Upper lobe of right lung (tissue), 1 donor: ENCODE measurements at places on chromosomes 1 and 21.

- DNase-seq: no peak
Measured at GRCh38 chr1:206727981-206728696, 42.4 kb upstream of the IL19 start.

DNA sequence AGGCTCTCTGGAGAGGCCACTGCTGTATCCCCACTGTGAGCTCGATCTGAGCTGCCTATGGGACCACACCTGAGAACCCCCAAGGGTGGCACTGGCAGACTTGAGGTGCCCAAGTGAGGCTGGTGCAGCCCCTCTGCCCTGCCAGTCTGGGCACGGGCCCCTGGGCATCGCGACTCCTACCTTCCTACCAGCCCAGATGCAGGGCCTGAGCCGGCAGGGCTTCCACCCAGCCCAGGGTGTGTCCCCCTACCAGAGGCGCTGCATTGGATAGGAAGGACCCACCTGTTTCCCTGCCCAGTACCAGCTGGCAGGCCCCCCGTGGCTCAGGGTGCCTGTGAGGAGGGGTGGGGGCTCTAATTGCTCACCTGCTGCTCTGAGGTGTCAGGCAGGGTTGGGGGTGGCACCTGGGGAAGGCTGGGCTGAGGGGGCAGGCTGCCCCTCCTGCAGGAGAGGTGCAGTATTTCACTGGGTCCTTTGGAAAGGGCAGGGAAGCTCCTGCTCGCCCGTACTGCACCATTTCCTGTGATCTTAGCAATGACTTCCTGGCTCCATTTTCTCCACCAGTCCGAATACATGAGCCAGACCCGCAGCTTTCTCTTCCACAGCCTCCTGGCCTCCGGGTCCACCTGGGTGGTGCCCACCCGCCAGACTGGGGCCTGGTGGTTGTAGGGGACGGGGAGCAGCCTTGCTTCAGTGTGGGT, 11.8 kb downstream of the TP73 start:
- peak; percentile 36 for DNase-seq

DNA sequence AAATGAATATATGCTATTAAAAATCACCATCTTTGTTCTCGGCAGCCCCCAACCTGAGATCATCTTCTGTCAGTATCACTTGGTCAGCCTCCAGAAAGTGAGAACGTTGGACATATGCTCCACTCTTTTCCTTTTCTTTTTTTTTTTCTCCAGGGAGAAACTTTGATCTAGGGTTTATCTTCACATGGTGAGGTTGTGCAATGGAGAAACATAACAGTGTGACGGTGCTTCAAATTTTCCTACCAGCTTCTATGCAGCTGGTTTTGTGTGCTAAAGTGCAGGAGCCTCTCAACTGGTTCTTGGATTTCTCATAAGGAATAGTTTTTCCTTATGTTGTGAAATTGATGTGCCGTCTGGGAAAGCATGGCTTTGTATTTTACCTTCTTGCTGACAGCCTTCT, 1202.9 kb downstream of the NCAM2 start:
- no peak for DNase-seq

- DNase-seq: no peak
Measured at GRCh38 chr1:97674517-97674916, 246.3 kb downstream of the DPYD start.

GRCh38 chr1:217363319-217363718, 267.6 kb downstream of the GPATCH2 start:
- no peak for DNase-seq

- no peak for DNase-seq
Measured at GRCh38 chr1:236875975-236876374, 80.9 kb downstream of the MTR start.

GRCh38 chr1:206912445-206913095, 9.2 kb downstream of the FCMR start:
- DNase-seq: no peak

DNA sequence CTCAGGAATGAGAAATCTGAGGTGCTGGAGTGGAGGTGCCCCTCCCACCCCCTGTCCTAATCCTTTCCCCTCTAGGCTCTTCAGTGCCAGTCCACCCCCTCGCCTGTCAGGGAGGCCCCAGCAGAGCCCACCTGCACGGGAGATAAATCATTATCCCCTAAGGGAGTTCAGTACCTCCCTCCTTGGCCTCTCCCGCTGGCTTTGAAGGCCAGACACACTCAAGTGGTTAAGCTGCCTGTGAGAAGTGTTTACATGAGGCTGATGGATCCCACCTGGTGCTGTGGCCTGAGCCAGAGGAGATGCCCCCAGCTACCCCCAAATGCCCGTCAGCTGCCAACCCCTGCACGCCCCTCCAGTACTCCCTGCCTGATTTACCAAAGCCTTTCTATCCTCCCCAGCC, 3.7 kb downstream of the RSPO1 start:
- DNase-seq: no peak

GRCh38 chr1:215523906-215524305, 43.2 kb upstream of the KCTD3 start:
- no peak for DNase-seq

- no peak for DNase-seq
Measured at GRCh38 chr1:45658171-45658570, 28.2 kb downstream of the GPBP1L1 start.

GRCh38 chr21:26952374-26953066, 14.4 kb downstream of the ADAMTS5 start:
- no peak for DNase-seq

GRCh38 chr1:10679496-10680220, 116.8 kb downstream of the CASZ1 start:
- no peak for DNase-seq

- DNase-seq: no peak
Measured at GRCh38 chr1:40299366-40300248, 17.5 kb downstream of the COL9A2 start.

- DNase-seq: no peak
Measured at GRCh38 chr1:29878501-29878900, 642.2 kb downstream of the PTPRU start.

- DNase-seq: peak; percentile 93
Measured at GRCh38 chr1:21607549-21608529, 61.3 kb downstream of the RAP1GAP start.

- DNase-seq: no peak
Measured at GRCh38 chr1:232438476-232438875, 191.5 kb downstream of the SIPA1L2 start.

GRCh38 chr1:15420853-15421465, 11.3 kb downstream of the EFHD2 start:
- DNase-seq: no peak

DNA sequence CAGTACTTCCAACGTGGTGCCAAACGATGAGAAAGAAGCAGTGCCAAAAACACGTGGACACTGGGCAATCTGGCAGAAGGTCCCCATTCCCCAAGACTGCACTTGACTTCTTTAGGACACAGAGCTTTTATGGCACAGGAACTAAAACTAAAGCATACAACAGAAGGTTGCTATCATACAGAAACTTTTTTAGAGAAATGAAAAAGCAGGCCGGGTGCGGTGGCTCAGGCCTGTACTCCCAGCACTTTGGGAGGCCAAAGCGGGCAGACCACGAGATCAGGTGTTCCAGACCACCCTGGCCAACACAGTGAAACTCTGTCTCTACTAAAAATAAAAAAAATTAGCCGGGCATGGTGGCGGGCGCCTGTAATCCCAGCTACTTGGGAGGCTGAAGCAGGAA, 43.0 kb downstream of the GNB1 start:
- no peak for DNase-seq

GRCh38 chr1:62753031-62753965, 30.6 kb upstream of the ATG4C start:
- DNase-seq: no peak

GRCh38 chr1:3976821-3977220, 76.7 kb upstream of the C1orf174 start:
- DNase-seq: no peak

DNA sequence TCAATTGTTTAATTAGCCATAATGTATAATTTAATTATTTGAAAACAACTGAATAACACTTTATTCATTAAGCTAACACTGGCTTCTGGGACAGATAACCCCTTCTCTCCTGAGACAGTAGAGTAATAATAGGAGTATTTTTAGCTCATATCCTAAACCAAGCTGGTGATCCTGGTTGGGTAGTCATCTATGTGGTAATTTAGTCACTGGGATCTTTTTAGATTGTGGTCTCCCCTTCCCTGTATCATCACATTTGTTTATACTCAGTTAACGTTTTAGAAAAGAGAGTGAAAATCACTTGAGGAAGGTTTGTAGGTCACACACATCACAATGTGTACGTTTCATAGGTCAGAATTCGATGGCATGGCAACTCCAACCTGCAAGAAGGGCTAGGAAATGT, 1356.6 kb upstream of the ADGRL2 start:
- no peak for DNase-seq

DNA sequence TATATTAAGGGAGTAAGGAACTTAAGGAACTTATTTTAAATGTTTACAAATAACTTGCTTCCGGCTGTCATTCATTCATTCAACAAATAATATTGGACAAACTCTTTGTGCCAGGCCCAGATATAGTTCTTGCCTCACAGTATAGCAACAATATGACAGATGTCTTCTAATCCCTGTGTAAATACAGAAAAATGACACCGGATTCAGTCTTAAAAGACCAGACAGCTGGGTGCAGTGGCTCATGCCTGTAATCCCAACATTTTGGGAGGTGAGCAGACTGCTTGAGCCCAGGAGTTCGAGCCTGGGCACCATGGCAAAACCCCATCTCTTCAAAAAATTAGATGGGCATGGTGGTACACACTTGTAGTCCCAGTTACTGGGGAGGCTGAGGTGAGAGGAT, 23.7 kb downstream of the EIF2B3 start:
- no peak for DNase-seq

GRCh38 chr1:39427912-39428311, 63.5 kb upstream of the BMP8A start:
- DNase-seq: no peak

DNA sequence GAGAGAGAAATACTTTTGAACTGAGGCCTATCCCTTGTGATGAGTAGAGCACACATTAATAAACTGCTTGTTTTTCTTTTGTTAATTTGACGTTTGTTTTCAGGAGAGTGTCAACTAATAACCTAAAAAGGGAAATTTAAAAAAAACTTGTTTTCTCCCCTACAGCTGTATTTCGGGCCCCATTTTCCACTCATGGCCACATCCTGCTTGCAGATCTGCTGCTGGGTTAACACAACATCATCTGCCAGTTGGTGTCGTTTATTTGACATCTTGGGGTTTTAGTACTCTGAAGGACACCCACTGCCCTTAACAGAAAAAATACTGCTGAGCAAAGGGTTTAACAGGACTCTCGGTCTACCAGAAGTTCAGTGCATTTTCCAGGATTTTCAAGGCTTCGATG, 848 bp upstream of the PYHIN1 start:
- no peak for DNase-seq

- no peak for DNase-seq
Measured at GRCh38 chr21:35045542-35046262, 3.4 kb downstream of the RUNX1 start.

DNA sequence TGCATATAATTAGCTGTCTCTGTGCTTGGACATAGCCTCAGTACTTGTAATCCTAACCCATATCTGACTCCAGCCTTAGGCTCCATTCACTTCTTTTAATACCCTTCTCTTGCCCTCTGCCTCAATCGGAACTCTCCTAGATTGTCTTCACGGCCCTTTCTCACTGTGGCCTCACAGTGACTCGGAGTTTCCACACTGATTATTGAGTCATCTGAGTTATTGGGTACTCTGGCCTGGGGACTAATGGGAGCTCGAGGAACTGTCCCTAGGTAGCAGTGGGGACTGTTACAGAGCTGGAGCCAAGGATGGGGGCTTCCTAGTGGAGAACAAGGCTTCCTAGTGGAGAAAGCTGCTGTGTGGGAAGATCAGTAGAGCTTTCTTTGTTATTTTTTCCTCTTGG, 17.0 kb downstream of the TRAF5 start:
- DNase-seq: no peak

DNA sequence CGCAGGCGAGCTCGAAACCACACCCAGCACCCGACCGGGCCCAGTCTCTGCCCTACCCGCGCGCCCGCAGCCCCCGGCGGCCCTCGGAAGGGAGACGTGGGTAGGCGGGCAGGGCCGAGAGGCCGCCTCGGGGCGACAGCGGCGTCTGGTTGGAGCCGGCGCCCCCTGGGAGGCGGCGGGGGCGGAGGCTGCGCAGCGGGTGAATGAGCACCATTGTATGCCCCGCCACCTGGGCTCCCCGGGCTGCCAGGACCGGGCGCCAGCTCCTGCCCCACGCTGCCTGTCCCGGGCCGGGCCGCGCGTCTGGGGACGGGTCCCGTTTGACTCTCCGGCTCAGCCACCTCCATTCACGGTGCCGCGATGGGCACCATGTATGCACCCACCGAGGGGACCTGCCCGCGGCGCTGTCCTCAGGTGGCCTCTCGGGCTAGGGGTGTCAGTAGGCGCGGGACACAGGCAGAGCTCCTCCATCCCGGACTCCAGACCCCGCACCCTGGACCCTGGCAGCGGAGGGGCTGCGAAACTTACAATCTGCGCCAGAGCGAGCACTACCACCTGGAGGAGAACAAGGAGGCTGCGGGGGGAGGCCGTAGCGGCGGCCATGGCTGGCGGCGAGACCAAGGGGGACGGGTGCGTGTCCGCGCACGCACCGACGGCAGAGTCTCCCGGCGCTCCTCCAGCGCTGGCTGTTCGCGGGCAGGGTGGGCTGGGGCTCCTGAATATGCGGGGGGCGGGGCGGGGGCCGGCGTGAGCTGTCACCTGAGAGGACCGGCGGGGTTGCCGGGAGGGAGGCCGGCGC, at the start of gene COL9A2:
Gene COL9A2 (minus strand): TSS at position 692 of the 799 bp plus-strand sequence. CDS start 89 bp downstream, at position 603.
- no peak for DNase-seq

DNA sequence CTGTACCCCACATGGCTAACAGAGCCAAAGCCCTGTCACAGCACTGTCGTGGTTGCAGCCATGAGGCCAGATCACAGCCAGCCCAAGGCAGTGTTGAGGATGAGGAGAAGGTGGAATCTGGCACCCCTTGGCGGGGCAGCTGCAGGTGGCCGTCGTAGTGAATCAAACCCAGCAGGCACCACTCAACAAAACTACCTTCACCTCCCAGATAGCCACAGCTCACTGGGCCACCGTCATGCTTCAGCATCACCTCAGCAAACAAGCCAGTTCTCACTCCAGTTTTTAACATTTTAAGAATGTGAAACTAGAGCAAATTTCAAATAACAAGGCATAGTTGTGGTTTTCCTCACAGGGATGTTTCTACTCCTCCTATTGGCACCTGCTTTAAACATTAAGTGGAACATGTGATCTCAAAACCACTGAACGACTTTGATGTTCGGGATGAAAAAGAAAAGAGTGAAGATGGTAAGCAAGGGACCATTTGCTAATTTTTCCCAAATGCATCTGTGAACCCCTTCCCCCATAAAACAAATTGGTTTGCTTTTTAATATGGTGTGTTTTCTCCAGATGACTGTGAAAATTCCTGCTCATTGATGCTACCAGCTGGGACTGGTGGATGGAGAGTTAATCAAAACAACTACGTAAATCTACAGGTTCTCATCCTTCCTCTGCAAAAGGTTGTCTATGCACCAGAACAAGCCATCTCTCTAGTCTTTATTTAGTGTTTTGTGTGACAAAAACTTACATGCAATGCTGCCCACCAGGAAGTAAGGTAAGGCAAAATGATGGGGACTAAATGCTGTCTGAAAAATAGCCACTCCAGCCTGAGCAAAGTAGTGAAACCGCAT, 45.5 kb downstream of the TOR1AIP2 start:
- DNase-seq: no peak

DNA sequence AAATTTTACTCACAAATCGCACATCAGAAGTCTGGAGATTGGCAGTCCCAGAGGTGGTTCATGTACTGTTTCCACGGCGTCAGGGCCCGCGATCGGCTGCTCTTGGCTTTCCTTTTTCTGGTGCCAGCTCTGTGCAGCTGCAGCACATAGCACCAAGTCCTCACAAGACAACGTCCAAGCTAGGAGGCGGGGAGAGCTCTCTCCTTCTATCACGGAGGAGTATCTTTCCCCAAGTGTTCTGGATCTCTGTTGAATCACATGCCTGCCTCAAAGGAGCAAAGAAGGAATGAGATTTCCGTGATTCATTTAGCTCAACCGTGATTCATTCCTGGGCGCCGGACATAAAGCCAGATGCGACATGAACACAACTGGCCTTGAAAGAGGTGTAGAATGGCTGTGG, 25.5 kb downstream of the MT1HL1 start:
- DNase-seq: no peak
